ENCODE measurements at places on chromosomes 16 and 17. TPM values are rescaled to one million over a fixed set of nuclear protein-coding genes. Genes with fewer than 3 reads are reported as not detected.

Gene FGF11
- total RNA-seq, result 4.0 TPM

DNA sequence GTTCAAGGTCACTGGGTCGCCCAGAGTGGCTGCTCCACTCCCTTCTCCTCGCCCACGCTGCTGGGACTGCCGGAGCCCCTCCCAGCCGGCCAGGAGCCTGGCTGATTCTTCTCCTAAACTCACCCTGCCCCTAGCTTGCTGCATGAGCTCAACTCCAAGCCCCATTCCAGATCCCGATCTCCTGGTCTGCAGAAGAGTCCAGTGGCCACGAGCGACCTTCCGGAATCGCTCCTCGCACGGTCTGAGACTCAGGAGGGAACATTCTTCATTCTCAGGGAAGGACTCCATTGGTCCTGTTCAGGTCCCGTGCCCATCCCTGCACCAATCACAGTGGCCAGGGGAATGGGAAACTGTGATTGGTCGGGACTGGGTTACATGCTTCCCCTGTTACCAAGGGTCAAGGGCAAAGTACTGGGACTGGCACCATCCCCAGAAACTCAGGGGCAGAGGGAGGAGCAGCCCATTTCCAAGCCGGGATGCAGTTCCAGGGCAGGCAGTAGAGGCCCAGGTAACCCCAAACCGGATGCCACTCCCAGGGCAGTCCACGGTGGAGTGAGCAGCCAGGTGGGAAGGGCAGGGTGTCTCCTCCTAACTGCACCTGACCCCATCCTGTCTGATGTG is 24.5 kb upstream of the CIBAR2 start:
- peak; percentile 77 for DNase-seq
- no peaks in the 10 kb centered on the region for H3K27me3 ChIP-seq
- H3K4me1 ChIP-seq, result peaks cover 11% of the 10 kb centered on the region
- H3K4me3 ChIP-seq, result no peak overlapping the region
- no peaks in the 10 kb centered on the region for H3K36me3 ChIP-seq
- H3K27ac ChIP-seq, result peak overlapping the region; percentile 16

Gene BCL6B
- 0.46 TPM for total RNA-seq

Gene ADORA2B
- total RNA-seq, result 0.24 TPM

GRCh38 chr17:65515959-65516948 is 45.2 kb downstream of the AXIN2 start:
- no peaks in the 10 kb centered on the region for H3K36me3 ChIP-seq
- H3K27me3 ChIP-seq, result no peaks in the 10 kb centered on the region
- H3K4me1 ChIP-seq, result peaks cover 5% of the 10 kb centered on the region
- no peak overlapping the region for H3K4me3 ChIP-seq

GRCh38 chr16:57446531-57447185 is 527 bp downstream of the CIAPIN1 start:
- DNase-seq, result peak; percentile 49
- H3K4me3 ChIP-seq, result peak overlapping the region; percentile 81

Gene TNP2
- not detected for total RNA-seq

DNA sequence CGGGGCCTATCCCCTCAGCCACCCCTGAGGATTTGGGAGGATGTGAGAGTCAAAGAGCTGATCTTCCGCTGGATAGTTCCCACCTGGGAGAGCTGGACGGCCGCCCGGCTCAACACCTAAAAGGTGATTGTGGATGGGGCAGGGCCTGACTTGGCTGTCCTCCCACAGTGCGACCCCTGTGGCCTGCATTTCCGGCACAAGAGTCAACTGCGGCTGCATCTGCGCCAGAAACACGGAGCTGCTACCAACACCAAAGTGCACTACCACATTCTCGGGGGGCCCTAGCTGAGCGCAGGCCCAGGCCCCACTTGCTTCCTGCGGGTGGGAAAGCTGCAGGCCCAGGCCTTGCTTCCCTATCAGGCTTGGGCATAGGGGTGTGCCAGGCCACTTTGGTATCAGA is 4.5 kb downstream of the BCL6B start:
- no peaks in the 10 kb centered on the region for H3K4me1 ChIP-seq
- no peaks in the 10 kb centered on the region for H3K36me3 ChIP-seq
- no peak overlapping the region for H3K27ac ChIP-seq

Gene RPRML
- not detected for total RNA-seq

DNA sequence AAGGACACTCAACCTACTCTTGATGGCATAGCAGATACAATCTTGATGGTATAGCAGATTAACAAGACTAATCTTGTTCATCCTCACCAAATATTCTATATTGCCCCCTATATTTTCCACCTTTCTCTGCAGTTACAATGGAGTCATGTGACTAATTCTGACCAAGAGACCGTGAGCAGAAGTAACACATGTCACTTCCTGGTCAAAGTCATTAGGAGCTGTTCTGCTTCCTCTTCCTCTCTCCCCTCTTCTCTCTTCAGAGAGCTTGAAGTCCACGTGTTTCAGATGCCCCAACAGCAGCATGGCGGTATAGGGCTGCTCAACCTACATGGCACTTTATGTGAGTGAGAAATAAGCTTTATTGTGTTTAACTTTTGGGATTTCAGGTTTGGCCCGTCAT is 55.3 kb upstream of the ERCC4 start:
- no peak overlapping the region for H3K27ac ChIP-seq
- no peaks in the 10 kb centered on the region for H3K36me3 ChIP-seq
- no peak for DNase-seq
- H3K4me1 ChIP-seq, result no peaks in the 10 kb centered on the region
- no peak overlapping the region for H3K4me3 ChIP-seq
- H3K27me3 ChIP-seq, result no peaks in the 10 kb centered on the region

GRCh38 chr16:56988948-56989945 is at the start of gene NLRC5:
TSS of gene NLRC5 (plus strand) at chr16:56989557. CDS start at chr16:57020713, 31,156 bp downstream.
- H3K4me1 ChIP-seq, result peaks cover 17% of the 10 kb centered on the region
- no peaks in the 10 kb centered on the region for H3K27me3 ChIP-seq
- no peaks in the 10 kb centered on the region for H3K36me3 ChIP-seq
- DNase-seq, result peak; percentile 82

GRCh38 chr17:33127706-33128105 is 136.1 kb downstream of the SPACA3 start:
- no peak for DNase-seq
- H3K27me3 ChIP-seq, result no peaks in the 10 kb centered on the region
- no peak overlapping the region for H3K27ac ChIP-seq
- no peaks in the 10 kb centered on the region for H3K4me1 ChIP-seq
- H3K36me3 ChIP-seq, result no peaks in the 10 kb centered on the region
- H3K4me3 ChIP-seq, result no peak overlapping the region

GRCh38 chr16:20626966-20627365 is 50.8 kb upstream of the ACSM2B start:
- no peaks in the 10 kb centered on the region for H3K36me3 ChIP-seq
- no peak overlapping the region for H3K4me3 ChIP-seq
- no peak for DNase-seq
- H3K4me1 ChIP-seq, result no peaks in the 10 kb centered on the region

- H3K4me1 ChIP-seq, result peaks cover 1% of the 10 kb centered on the region
- no peaks in the 10 kb centered on the region for H3K36me3 ChIP-seq
- no peak overlapping the region for H3K4me3 ChIP-seq
- H3K27ac ChIP-seq, result no peak overlapping the region
Observed at GRCh38 chr17:75975757-75976174, 3.2 kb downstream of the ACOX1 start.

GRCh38 chr17:35900708-35901480 is 20.7 kb upstream of the CCL5 start:
- H3K27ac ChIP-seq, result no peak overlapping the region
- H3K27me3 ChIP-seq, result no peaks in the 10 kb centered on the region
- H3K4me3 ChIP-seq, result no peak overlapping the region

DNA sequence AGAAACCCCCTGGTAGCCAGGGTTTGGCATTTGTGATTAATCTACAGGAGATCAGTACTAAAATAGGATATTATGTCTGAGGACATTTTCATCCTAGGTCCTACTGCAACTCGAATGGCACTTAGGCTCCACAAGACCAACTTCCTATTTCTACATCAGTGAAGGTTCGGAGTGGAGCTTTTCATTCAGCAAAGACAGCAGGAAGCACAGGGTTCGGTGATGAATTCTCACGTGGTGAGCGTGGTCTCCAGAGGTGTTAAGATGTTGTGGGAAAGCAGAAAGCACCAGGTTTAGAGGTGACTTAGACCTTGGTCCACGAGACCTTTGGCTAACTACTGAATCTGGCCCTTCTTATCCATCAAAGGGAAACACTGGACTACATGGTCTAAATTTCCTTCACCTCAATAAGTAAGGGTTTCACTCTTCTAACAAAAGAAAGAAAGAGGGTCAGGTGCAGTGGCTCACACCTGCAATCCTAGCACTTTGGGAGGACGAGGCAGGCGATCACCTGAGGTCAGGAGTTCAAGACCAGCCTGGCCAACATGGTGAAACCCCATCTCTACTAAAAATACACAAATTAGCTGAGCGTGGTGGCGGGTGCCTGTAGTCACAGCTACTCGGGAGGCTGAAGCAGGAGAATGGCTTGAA is 13.9 kb upstream of the HELZ start:
- H3K27me3 ChIP-seq, result no peaks in the 10 kb centered on the region
- H3K4me1 ChIP-seq, result peaks cover 12% of the 10 kb centered on the region
- H3K4me3 ChIP-seq, result no peak overlapping the region
- H3K36me3 ChIP-seq, result no peaks in the 10 kb centered on the region
- DNase-seq, result no peak
- peak overlapping the region; percentile 45 for H3K27ac ChIP-seq

Gene MT3
- 0.53 TPM for total RNA-seq

Gene PIEZO1
- 30.6 TPM for total RNA-seq

- no peaks in the 10 kb centered on the region for H3K36me3 ChIP-seq
- no peak for DNase-seq
- H3K27ac ChIP-seq, result no peak overlapping the region
- no peaks in the 10 kb centered on the region for H3K27me3 ChIP-seq
- no peaks in the 10 kb centered on the region for H3K4me1 ChIP-seq
Observed at GRCh38 chr17:52660692-52661091, 502.2 kb upstream of the CA10 start.

Gene OTOP3
- not detected for total RNA-seq

Gene HS3ST3A1
- 11.0 TPM for total RNA-seq

GRCh38 chr16:1450218-1450617 is 5.9 kb upstream of the CCDC154 start:
- no peaks in the 10 kb centered on the region for H3K4me1 ChIP-seq
- H3K36me3 ChIP-seq, result no peaks in the 10 kb centered on the region
- no peak overlapping the region for H3K27ac ChIP-seq
- DNase-seq, result no peak

- no peak for DNase-seq
- H3K27me3 ChIP-seq, result no peaks in the 10 kb centered on the region
- no peak overlapping the region for H3K4me3 ChIP-seq
- no peak overlapping the region for H3K27ac ChIP-seq
- no peaks in the 10 kb centered on the region for H3K36me3 ChIP-seq
- no peaks in the 10 kb centered on the region for H3K4me1 ChIP-seq
Observed at GRCh38 chr17:69111794-69112193, 29.9 kb downstream of the ABCA6 start.

Gene MT1H
- total RNA-seq, result not detected

DNA sequence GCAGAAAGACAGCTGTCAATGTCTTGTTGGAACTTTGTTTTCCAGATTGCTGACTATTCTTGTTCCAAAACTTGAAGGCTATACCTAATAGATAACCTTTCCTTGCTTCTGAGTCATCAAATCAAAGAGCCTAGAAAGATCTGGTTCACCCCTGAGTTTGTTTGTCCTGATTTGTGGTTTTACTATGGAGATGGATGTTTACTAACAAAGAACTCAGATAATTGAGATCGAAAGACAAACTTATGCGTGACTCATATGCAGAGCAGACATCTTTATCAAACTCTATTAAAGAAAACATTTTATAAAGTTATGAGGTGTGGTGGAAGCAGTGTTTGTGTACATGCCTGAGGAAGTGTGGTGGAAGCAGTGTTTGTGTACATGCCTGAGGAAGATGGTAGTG is 311.1 kb upstream of the TBX2 start:
- no peak overlapping the region for H3K4me3 ChIP-seq
- H3K27me3 ChIP-seq, result no peaks in the 10 kb centered on the region
- no peaks in the 10 kb centered on the region for H3K4me1 ChIP-seq
- no peak overlapping the region for H3K27ac ChIP-seq

- H3K27ac ChIP-seq, result no peak overlapping the region
- no peak for DNase-seq
Observed at GRCh38 chr17:53919356-53919755, 96.6 kb downstream of the KIF2B start.

Gene NACA2
- total RNA-seq, result not detected

Gene ZPBP2
- total RNA-seq, result not detected

Gene TRAPPC1
- 79.4 TPM for total RNA-seq

- no peak overlapping the region for H3K4me3 ChIP-seq
- no peak for DNase-seq
- no peaks in the 10 kb centered on the region for H3K27me3 ChIP-seq
- H3K27ac ChIP-seq, result no peak overlapping the region
- H3K36me3 ChIP-seq, result no peaks in the 10 kb centered on the region
- peaks cover 1% of the 10 kb centered on the region for H3K4me1 ChIP-seq
Observed at GRCh38 chr16:83887080-83887479, 11.8 kb upstream of the MLYCD start.

Gene TPSAB1
- total RNA-seq, result not detected

Gene TMEM114
- total RNA-seq, result not detected

- no peaks in the 10 kb centered on the region for H3K36me3 ChIP-seq
- no peaks in the 10 kb centered on the region for H3K27me3 ChIP-seq
- peak; percentile 55 for DNase-seq
- peak overlapping the region; percentile 98 for H3K27ac ChIP-seq
Observed at GRCh38 chr17:7886227-7887037, 2.2 kb upstream of the CHD3 start.

DNA sequence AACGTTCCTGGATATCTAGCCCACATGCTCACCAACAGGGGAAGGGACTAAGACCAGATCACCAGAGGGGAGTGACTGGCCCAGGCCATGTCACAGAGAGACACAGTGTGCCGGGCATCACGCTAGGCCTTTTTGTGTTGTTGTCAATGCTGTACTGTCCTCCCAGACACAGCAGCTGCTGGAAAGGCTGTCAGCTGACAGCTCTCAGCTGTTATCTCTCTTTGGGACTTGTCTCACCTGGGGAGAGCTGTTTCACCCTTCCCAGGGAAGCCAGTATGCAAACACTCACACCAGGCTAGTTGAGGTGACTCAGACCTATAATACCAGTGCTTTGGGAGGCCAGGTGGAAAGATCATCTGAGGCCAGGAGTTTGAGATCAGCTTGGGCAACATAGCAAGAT is 19.4 kb downstream of the UNC45B start:
- H3K27ac ChIP-seq, result no peak overlapping the region
- no peaks in the 10 kb centered on the region for H3K27me3 ChIP-seq
- H3K4me3 ChIP-seq, result no peak overlapping the region

Gene CHD9NB
- total RNA-seq, result 4.3 TPM

GRCh38 chr17:71830866-71831265 is 290.0 kb upstream of the SOX9 start:
- no peak overlapping the region for H3K27ac ChIP-seq
- H3K27me3 ChIP-seq, result no peaks in the 10 kb centered on the region
- H3K36me3 ChIP-seq, result no peaks in the 10 kb centered on the region
- H3K4me3 ChIP-seq, result no peak overlapping the region

Gene FOXO3B
- 15.0 TPM for total RNA-seq

- no peak overlapping the region for H3K4me3 ChIP-seq
- peak; percentile 13 for DNase-seq
- H3K27ac ChIP-seq, result no peak overlapping the region
- H3K27me3 ChIP-seq, result no peaks in the 10 kb centered on the region
Observed at GRCh38 chr17:146983-147761, 9.8 kb downstream of the SCGB1C2 start.

GRCh38 chr16:87107201-87107600 is 210.0 kb downstream of the C16orf95 start:
- no peaks in the 10 kb centered on the region for H3K36me3 ChIP-seq
- H3K4me1 ChIP-seq, result no peaks in the 10 kb centered on the region
- no peak overlapping the region for H3K27ac ChIP-seq
- no peaks in the 10 kb centered on the region for H3K27me3 ChIP-seq
